ENCODE measurements at places on chromosomes 3 and 15. TPM values are rescaled to one million over a fixed set of nuclear protein-coding genes. Genes with fewer than 3 reads are reported as not detected.

DNA sequence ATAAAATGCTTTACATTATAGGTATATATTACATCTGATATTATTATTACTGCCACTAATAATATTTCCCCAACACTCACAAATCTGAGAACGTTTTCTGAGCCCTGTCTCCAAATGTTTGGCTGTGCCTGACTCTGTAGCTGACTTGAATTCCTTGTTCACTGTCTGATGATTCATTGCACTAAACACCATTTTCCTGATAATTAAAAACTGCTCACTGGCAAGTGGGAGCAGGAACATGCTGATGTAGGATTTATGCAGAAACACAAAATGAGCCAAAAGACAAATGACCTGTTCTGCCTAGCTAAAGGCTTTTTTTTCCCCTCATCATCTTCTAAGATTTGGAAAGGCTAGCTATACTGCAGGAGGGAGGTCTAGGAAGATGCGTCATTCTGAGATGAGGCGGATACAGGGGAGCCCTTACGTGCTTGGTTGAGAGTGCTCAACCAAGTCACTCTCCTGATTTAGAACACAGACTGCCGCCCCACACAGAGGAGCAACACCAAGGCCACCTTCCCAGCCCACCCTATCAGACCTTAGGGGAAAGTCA, 380.7 kb downstream of the EPHB1 start:
- no peak overlapping the region for H3K4me3 ChIP-seq
- no peaks in the 10 kb centered on the region for H3K36me3 ChIP-seq
- DNase-seq, result no peak
- H3K27me3 ChIP-seq, result peaks cover 2% of the 10 kb centered on the region
- no peak overlapping the region for H3K27ac ChIP-seq

- no peak overlapping the region for H3K4me3 ChIP-seq
- H3K4me1 ChIP-seq, result no peaks in the 10 kb centered on the region
- no peaks in the 10 kb centered on the region for H3K27me3 ChIP-seq
- no peaks in the 10 kb centered on the region for H3K36me3 ChIP-seq
Measured at GRCh38 chr3:145936971-145937370, 224.0 kb downstream of the PLOD2 start.

DNA sequence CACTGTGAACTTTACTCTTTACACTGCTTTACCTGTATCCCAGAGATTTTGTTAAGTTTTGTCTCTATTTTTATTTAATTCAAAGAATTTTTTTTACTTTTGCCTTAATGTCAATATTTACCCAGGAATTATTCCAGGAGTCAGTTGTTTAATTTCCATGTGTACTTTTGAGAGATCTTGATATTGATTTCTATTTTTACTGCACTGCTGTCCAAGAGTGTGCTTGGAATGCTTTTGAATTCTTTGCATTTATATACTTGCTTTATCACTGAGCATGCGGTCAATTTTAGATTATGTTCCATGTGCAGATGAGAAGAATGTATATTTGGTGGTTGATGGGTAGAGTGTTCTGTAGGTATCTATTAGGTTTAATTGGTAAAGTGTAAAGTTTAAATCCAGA, 461.0 kb upstream of the GBE1 start:
- H3K27me3 ChIP-seq, result no peaks in the 10 kb centered on the region
- H3K27ac ChIP-seq, result no peak overlapping the region
- no peak overlapping the region for H3K4me3 ChIP-seq
- H3K4me1 ChIP-seq, result no peaks in the 10 kb centered on the region

DNA sequence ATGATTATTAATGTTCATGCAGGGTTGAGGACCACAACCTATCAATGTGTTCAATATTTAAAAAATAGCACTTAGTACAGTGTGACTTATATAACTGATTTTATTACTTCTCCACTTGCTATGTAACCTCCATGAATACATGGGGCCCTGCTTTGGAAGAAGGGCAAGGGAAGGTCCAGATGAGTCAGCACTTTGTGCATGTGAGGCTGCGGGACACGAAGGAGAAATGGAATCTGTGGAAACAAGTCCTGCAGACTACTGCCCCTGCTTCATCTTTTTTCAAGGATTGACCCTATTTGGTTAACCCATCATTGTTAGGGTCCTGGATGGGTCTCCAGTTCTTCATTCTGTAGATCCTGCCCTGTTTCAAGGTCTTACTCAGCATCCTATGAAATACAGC, 1.6 kb downstream of the NXPE3 start:
- peaks cover 29% of the 10 kb centered on the region for H3K36me3 ChIP-seq
- no peak for DNase-seq
- H3K27ac ChIP-seq, result no peak overlapping the region
- H3K4me3 ChIP-seq, result peak overlapping the region; percentile 24
- no peaks in the 10 kb centered on the region for H3K27me3 ChIP-seq

The TF gene
- total RNA-seq, result 0.45 TPM

The TFDP2 gene
- 23.5 TPM for total RNA-seq

The CYP11A1 gene
- total RNA-seq, result not detected

The CHRNA5 gene
- total RNA-seq, result 4.0 TPM

The SPTBN5 gene
- total RNA-seq, result 1.5 TPM

All from activated CD4-positive, alpha-beta T cell treated with anti-CD3 and anti-CD28 coated beads, Interleukin-2, amount 10 ng/mL, durations not matched to agents 7 days and 5 days (primary cell).